ENCODE measurements at places on chromosomes 11 and 22. TPM values are rescaled to one million over a fixed set of nuclear protein-coding genes. Genes with fewer than 3 reads are reported as not detected.

TMEM121B gene
- total RNA-seq: 7.5 TPM

KIAA0930 gene
- 62.1 TPM for total RNA-seq

DNA sequence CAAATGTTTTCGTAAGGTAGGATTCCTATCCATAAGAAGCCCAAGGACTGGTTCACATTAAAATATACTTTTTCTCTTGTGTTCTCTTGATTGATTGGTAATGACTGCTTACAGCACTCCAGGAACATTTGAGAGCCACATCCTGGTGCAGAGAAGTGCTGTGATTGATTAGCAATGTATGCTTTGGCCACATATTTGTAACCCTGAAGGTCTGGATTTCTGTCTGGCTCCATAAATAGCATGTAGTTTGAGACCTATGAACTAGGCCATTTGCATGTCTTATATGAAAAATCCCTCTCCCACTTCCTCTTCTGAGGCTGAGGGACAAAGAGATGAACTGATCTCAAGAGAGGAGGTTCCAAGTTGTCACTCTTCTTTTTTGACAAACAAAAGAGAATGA is 49.3 kb upstream of the CD44 start:
- no peak for DNase-seq
- H3K4me1 ChIP-seq: no peaks in the 10 kb centered on the region
- H3K4me3 ChIP-seq: no peak overlapping the region
- peaks cover 4% of the 10 kb centered on the region for H3K27me3 ChIP-seq
- no peak overlapping the region for H3K27ac ChIP-seq

GRCh38 chr11:123475469-123475868 is 45.4 kb downstream of the GRAMD1B start:
- no peak overlapping the region for H3K4me3 ChIP-seq
- H3K27ac ChIP-seq: no peak overlapping the region
- H3K36me3 ChIP-seq: no peaks in the 10 kb centered on the region

- H3K36me3 ChIP-seq: 0 out of 2 replicates have a peak, but pooled peaks cover 4% of the 10 kb centered on the region
- H3K27ac ChIP-seq: peak overlapping the region; percentile 14
- H3K27me3 ChIP-seq: no peaks in the 10 kb centered on the region
- no peak overlapping the region for H3K4me3 ChIP-seq
- H3K4me1 ChIP-seq: peaks cover 20% of the 10 kb centered on the region
Observed at GRCh38 chr11:105718641-105719040, 108.8 kb downstream of the GRIA4 start.

All from WTC11 (cell line).